Astrocyte (in vitro differentiated cells and primary cell): ENCODE measurements at places on chromosomes 12 and 14. TPM values are rescaled to one million over a fixed set of nuclear protein-coding genes. Genes with fewer than 3 reads are reported as not detected.

NPFF gene
- 0.82 TPM in 1 of 2 replicates, not detected in the other for total RNA-seq

B4GALNT3 gene
- total RNA-seq: 3.6 and 4.6 TPM in 2 replicates

DNA sequence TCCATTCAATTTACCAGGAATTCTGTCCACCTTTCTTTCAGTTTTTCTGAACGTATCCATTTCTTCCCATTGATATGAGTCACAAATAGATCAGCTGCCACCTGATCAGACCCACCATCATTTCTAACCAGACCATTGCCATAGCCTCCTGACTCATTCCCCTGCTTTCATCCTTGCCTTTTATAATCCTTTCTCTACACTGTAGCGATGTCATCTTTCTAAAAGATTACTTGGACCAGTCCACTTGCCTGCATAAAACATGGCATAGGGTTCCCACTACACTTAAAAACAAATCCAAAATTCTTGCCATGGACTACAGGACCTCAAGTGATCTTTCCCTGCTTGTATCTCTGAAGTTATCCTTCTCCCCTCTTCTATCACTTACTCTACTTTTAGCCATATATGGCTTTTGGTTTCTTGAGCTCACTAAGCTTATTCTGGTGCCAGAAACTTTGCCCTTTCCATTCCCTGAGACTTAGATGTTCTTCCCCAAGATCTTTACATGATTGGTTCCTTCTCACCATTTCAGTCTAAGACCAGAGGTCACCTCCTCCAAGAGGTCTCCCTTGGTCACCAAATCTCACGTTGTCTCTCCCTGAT, 149.5 kb upstream of the KRR1 start:
- DNase-seq: peak; percentile 94

- peak; percentile 59 for DNase-seq
Observed at GRCh38 chr12:112418608-112419296, at the start of gene PTPN11. Gene PTPN11 (plus strand): TSS chr12:112418947. CDS start chr12:112419112, 165 bp downstream.

DNA sequence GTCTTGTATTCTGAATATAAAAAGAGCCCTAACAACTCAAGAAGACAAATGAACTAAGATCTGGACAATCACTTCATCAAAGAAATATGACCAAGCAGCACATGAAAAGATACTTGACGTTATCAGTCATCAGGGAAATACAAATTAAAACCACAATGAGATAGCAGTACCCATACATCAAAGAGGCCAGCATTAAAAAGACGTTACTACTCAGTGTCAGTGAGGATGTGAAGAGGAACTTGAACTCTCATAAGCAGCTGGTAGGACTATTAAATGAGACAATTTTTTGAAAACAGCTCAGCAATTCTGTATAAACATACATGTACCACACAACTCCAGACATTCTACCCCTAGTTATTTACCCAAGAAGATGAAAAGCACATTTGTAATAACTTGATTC, 55.9 kb downstream of the FERMT2 start:
- peak; percentile 60 for DNase-seq

GRCh38 chr12:8913702-8914032, 642 bp upstream of the PHC1 start:
- peak; percentile 8 for DNase-seq

HOXC11 gene
- total RNA-seq: not detected in 2 replicates

KERA gene
- total RNA-seq: not detected in 2 replicates

MYF6 gene
- not detected in 2 replicates for total RNA-seq

DNA sequence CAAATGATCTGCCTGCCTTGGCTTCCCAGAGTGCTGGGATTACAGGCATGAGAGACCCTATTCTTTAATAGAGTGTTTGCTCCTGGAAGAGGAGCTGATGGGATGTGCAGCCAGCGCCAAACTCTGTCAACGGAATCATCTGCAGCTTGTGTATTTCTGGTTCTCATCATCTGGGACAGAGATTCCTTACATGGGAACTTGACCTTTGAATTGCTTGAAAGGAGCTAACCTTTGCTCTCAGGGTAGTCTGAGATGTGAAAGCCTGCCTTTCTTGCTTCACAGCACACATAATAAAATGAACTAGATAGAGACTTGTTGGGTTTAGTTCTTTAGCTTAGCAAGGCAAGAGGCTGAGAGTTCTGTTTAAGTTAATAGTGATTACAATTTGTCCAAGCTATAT, 120.0 kb downstream of the OTOGL start:
- DNase-seq: no peak

DNA sequence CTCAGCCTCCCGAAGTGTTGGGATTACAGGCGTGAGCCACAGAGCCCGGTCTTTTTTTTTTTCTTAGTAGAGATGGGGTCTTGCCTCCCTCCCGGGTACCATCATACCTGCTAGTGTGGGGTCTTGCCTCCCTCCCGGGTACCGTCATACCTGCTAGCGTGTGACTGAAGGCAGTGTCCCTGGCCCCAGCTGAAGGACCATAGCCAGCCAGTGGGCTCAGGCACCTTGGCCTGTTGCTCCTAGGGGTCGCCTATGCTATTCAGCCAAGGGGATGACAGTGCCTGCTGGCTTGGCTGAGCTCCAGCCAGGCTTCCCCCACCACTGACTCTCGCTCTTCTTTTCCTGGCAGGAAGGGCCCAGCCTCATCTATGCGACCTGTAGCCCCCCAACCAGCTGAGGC, 10.5 kb upstream of the BLTP3B start:
- DNase-seq: no peak

DNA sequence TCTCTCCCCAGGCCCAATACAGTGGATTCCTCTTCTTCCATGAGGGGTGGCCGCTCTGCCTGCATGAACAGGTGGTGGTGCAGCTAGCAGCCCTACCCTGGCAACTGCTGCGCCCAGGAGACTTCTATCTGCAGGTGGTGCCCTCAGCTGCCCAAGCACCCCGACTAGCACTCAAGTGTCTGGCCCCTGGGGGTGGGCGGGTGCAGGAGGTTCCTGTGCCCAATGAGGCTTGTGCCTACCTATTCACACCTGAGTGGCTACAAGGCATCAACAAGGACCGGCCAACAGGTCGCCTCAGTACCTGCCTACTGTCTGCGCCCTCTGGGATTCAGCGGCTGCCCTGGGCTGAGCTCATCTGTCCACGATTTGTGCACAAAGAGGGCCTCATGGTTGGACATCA, 3.8 kb downstream of the ARHGEF40 start:
- DNase-seq: no peak

DNA sequence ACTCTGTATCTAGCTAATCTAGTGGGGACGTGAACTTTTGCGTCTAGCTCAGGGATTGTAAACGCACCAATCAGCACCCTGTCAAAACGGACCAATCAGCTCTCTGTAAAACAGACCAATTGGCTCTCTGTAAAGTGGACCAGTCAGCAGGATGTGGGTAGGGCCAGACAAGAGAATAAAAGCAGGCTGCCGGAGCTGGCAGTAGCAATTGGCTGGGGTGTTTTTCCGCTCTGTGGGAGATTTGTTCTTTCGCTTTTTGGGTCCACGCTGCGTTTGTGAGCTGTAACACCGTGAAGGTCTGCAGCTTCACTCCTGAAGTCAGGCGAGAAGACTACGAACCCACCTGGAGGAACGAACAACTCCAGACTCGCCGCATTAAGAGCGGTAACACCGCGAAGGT, 76.5 kb downstream of the SPRING1 start:
- no peak for DNase-seq

IQSEC3 gene
- 0.34 and 0.46 TPM in 2 replicates for total RNA-seq

RHEBL1 gene
- 1.3 and 1.9 TPM in 2 replicates for total RNA-seq

DNA sequence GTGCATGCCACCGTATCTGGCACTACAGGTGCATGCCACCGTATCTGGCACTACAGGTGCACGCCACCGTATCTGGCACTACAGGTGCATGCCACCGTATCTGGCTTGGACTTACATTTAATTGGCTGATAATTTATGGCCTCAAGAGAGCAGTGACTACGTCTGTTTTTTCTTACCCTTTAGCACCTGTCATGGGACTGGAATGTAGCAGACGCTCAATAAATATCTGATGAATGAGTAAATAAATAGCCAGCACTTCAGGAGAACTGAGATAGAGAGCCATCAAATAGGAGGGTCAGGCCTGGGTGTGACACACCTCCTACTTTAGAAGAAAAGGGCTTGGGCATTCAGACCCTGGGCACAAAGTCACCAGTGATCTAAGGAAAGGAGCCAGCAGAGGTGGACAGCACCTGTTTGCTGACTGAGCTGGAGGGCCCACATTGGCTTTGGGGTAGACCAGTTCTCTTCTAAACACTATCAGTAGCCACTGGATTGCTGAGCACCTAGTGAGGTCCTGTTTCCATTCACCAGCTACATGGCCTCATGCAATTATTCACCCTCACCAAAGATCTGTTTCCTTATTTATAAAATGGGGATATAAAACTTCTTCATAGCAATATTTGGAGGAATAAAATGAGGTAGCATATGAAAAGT, 50.1 kb downstream of the RFX4 start:
- no peak for DNase-seq

CCDC92 gene
- total RNA-seq: 38.9 and 39.8 TPM in 2 replicates

DNA sequence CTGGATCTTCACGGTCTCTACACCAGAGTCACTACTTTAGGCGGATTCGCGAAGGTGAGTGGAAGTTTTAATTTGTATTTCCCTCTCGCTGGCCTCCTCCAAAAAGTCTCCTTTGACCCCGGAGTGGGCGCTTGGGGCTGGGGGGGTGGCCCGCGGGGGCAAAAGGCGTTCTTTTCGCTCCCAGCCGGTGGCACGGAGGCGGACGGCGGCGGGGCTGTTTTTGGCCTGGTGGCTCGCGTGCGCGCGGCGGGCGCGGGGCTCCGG, 510 bp downstream of the ARID2 start:
- no peak for DNase-seq

DNA sequence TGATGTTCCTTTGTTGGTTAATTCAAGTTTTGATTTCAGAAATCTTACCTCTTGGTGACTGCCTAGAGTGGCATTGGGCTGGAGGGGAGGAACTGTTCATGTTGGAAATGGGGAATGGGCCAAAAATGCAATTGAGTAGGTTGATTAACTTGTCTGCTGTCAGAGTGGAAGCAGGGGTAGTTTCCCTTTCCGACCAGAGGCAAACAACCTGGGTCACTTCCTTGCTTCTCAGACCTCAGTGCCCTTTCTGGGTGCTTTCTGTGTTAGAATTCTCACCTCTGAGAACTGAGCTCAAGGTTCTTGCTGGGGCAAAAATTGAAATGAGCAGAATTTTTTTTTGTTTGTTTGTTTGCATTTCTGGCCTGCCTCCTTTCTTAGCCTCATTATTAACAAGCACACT, 2.3 kb upstream of the M6PR start:
- no peak for DNase-seq

DNA sequence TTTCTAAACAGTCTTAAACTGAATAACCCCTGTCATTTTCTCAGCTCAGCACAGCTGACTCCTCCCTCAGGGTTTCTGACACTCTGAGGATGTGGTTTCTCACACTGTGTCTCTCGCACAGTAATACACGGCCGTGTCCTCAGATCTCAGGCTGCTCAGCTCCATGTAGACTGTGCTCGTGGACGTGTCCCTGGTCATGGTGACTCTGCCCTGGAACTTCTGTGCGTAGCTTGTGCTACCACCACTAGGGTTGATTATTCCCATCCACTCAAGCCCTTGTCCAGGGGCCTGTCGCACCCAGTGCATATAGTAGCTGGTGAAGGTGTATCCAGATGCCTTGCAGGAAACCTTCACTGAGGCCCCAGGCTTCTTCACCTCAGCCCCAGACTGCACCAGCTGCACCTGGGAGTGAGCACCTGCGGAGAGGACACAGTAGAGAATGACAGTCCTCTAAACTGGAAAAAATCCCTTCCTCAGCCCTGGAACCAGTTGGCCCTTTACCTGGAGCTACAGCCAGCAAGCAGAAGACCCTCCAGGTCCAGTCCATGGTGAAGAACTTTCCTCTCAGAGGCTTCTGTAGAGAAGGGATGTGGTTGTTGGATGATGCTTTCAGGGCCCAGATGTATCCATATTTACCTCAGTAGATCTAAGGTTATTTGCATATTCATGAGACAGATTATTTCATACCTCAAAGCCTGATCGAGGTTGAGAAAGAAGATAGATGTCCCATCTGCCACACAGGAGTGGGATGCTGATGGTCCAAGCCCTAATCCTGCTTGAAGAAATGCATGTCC, 984.8 kb downstream of the TMEM121 start:
- no peak for DNase-seq

- peak; percentile 67 for DNase-seq
Observed at GRCh38 chr12:111434680-111435338, 29.1 kb downstream of the SH2B3 start.
